NCI-H226 (cell line): ENCODE measurements at places on chromosomes 1 and 21.
A peak's percentile ranks its signal among the peaks of the same experiment; 100 is the strongest.

GRCh38 chr1:168092566-168093355 lies 44.0 kb downstream of the GPR161 start:
- peak; percentile 21 for DNase-seq

GRCh38 chr1:202016022-202016810 lies 5.8 kb downstream of the ELF3 start:
- no peak for DNase-seq

- DNase-seq = peak; percentile 20
Observed at GRCh38 chr1:67347688-67348472, 40.2 kb downstream of the IL12RB2 start.

- no peak for DNase-seq
Observed at GRCh38 chr1:46489169-46489637, 433 bp upstream of the DMBX1 start.

GRCh38 chr1:203104789-203105390 lies 19.1 kb upstream of the MYOG start:
- no peak for DNase-seq

- DNase-seq = peak; percentile 38
Observed at GRCh38 chr1:201818971-201819750, 9.8 kb upstream of the IPO9 start.

- no peak for DNase-seq
Observed at GRCh38 chr1:17567582-17567981, 28.1 kb downstream of the ARHGEF10L start.

DNA sequence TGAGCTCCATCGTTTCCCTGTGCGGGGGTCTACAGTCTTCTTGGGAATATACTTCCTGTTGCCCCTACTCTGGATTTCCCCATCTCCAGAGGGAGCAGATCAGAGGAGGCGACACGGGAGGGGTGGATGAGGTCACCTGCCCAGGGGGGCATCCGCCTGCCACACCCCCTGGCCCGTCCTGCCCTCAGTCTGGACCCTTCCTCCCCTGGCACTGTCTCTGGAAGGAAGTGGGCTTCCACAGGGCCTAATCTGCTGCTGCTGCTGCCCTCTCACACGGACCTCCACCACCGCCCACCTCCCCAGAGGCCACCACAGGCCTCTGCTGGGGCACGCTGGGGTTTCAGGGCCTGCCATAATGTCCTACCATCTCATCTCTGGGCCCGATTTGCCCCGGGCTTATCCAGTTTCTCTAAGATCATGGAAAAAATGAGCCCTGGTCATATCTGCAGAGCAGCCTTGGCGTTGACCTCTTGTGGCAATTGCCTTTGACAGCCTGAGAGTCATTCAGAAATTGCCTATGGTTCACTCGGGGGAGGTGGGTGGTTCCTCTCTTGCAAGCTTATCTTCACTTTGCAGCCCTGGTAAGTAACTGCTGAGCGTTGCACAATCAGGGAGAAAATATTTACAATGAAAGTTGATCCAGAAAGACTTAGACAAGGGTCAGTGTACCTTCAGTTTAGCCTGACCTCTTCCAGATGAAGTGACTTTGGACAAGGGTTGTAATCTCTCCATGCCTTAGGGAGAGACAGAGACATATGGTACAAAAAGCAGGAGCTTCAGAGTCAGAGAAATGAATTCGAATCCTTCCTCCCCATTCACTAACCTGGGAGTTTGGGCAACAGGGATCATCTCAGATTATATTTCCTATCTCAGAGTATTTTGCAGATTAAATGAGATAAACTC lies 252.4 kb downstream of the TOMM20 start:
- peak; percentile 34 for DNase-seq

- DNase-seq = peak; percentile 45
Observed at GRCh38 chr21:17402937-17403336, 109.9 kb upstream of the CXADR start.

DNA sequence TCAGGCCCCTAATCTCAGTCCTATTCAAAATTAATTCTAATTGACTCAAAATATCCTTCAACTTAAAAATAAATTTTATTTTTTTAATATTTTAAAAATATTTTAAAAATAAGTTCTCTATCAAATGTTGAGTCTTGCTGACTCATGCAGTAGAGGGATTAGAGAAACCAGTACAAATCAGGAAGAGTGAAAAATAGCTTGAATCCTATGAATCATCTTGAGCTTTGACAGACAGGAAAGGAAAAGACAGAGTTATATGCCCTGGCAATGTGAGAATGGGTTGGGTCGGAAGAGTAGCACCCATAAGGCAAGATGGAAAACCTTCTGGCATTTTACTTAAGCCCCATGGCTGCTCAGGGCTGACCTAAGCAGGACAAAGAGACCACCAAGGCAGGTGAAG lies 346.6 kb upstream of the RUNX1 start:
- peak; percentile 57 for DNase-seq

DNA sequence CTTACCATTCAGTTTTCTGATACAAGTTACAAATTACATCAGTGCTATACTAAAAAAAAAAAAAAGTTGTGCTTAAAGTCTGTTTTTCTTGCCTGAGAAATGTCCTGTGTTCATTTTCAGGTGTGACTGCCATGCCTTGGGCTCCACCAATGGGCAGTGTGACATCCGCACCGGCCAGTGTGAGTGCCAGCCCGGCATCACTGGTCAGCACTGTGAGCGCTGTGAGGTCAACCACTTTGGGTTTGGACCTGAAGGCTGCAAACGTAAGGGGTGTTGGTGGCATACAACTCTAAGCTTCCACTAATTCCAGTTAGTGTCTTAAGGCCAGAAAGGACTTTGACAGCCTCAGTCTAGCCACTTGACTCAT lies 60.1 kb upstream of the LAMC2 start:
- no peak for DNase-seq

- no peak for DNase-seq
Observed at GRCh38 chr1:69645477-69645876, 77.8 kb downstream of the LRRC7 start.

DNA sequence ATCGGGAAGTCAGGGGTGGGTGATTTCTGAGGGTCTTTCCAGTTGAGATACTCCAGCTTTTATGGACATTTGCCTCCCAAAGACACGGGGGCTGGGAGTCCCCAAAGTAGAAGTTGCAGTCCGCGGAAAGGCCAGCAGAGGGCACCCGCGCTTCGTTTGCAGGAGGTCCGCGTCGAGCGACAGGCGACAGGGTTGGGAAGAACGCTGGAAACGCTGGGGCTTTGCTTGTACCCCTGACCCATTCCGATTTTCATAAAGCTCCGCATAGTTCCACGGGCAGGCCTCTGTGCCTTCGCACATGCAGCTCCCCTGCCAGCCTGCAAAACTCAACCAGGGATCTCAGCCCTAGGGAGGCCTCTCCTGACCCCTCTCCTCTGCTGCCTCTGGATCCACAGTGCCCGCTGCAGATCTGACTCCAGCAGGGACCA lies 44.2 kb upstream of the LAPTM5 start:
- no peak for DNase-seq

GRCh38 chr1:33342041-33342723 lies 21.3 kb upstream of the A3GALT2 start:
- peak; percentile 81 for DNase-seq

DNA sequence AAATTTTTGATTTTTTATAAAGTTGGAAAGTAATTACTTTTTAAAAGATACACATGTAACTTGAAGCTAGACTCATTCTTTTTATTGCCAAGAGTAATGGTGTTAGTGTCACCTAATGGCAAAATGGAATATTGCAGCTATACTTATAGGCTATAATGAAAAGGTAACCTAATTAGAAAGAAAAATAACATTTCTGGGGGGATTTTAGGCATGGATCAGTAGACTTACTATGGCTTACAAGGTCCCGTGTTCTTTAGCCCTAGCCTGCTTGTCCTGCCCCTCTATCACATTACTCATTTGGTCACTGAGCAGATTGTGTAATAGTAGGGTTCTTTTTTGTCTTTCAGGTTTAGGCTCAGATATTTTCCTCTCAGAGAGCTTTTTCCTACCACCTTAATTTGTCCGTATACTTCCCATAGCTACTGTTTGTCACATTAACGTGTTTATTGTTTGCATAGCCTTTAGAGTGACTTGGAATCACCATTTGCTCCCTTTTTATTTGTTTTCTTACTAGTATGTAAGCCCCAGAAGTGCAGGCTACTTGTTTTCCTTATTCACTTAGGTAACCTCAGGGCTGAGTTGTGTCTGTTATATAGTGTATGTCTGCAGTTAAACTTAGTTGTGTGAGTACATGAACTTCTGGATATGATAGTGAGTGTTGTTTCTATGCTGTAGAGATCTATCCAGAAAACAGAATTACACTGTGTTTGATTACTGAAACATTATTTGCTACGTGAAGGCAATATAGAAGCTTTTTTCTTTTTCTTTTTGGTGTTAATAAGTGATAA lies 58.7 kb downstream of the RABGAP1L start:
- no peak for DNase-seq

DNA sequence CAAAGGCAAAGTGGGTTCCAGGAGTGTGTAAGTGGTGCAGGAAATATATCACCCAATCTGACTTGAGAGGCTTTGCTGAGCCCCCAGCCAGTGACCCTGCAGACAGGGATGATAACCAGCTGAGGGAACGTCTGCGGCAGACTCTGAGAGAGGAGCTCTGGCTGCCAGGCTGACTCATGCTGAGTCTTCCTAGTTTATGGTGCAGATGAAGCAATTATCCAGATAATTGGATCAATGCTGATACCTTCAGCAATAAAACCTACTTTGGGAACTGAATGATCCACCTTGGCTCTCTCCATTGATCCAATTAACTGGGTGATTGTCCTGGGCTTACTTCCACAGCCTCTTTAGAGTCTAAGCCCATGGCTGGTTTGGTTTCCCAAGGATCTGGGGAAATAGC lies 7.3 kb downstream of the C8B start:
- no peak for DNase-seq

- DNase-seq = no peak
Observed at GRCh38 chr1:99533909-99534637, 111.8 kb upstream of the PALMD start.

- no peak for DNase-seq
Observed at GRCh38 chr21:31252611-31253010, 91.5 kb downstream of the TIAM1 start.

DNA sequence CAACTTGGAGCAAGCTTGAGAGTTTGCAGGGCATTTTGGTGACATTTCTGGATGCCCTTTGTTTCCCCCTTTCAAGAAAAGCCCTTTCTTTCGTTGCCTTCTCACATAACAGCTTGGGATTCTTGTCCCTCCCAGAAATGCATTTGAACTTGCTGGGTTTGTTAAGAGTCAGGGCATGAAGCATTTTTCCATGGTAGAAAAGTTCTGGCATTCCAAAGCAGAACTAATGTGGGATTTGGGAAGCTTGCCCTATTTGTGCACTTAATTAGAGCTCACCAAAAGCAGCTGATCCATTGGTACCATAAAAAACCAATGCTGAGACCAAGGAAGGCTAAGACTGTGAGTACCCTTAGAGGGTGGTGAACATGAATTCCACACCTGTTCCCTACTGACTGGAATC lies 99.8 kb upstream of the HOOK1 start:
- DNase-seq = no peak

DNA sequence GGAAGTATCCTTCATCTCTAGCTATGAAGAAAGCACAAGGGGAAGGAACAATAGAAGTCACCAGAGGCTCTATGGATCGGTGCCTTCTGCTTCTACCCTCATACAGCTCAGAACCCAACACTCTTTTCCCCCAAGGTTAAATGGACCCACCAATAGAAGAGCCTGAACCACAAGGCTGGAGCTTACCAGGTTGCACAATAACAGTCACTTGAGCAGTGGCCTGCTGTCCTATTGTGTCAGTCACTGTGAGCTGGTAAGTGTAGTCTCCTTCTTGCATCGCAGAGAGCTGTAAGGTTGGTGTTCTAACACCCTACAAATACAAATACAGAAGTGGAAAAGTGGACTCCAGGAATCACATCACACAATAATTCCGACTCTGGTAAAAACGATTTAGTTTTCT lies 103.0 kb downstream of the KIAA0319L start:
- no peak for DNase-seq

DNA sequence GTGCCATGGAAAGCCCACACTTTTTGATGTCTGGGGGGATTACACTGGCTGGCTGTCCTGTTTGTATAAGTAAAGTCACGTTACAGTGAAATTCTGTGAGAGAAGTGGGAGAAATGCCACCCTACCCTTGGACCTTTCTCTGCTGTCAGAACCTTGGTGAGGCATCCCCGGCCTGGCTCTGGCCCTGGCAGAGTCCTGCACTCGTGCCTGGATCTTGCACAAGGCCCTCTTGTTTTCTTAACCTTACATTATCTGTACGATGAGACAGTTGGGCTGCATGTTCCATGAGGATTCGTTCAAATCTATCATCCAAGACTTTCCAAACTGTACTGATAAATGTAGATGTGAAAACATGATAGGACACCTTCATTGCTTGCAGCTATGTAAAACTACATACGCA lies 11.4 kb downstream of the SNAP47 start:
- DNase-seq = no peak

DNA sequence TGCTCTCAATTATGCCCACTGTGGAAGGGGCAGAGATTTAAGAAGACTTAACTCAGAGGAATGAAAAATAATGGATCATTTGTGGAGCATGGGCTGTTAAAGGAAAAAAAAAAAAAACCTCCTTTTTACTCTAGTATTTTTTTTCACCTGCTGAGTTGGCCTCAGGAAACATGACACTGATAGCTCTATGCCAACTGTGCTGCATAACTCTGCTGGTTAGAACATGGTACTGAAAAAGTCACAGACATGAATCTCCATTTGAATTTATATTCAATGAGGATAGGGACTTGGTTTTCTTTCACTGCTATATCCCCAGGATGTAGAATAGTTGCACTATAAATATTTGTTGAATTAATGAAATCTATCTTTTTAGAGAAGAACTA lies 86.1 kb upstream of the KIAA0040 start:
- DNase-seq = no peak

DNA sequence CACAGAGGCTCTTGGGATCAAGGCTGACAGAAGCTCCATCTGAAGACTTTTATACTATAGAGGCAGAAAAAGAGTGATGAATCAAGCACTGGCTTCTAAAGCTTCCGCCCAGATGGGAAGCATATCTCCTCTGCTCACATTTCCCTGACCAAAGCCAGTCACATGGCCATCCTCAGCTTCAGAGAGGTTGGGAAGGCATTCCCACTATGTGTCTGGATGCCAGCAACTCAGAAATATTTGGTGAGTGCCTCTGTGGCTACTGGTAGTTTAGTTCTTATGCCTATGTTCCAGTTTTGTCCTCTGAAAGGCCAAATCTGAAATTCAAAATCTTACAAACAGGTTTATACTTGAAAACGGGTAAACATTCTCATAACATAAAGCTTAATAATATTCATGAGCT lies 9.9 kb upstream of the DISC1 start:
- no peak for DNase-seq

GRCh38 chr1:14328685-14329084 lies 269.8 kb upstream of the KAZN start:
- no peak for DNase-seq
